Stimulated activated naive B cell treated with anti-CD40 and anti-IgM and Interleukin-4, amounts not matched to agents 10 μg/mL and 1 μg/mL and 100 μg/mL, for 72 hours (primary cell): ENCODE measurements at places on chromosomes 5 and 9.

- no peaks in the 10 kb centered on the region for H3K27me3 ChIP-seq
- H3K4me1 ChIP-seq = peaks cover 43% of the 10 kb centered on the region
- peak overlapping the region; percentile 93 for H3K4me3 ChIP-seq
- H3K36me3 ChIP-seq = peaks cover 4% of the 10 kb centered on the region
- H3K27ac ChIP-seq = peak overlapping the region; percentile 5
- no peak for DNase-seq
These were observed 2.3 kb downstream of the SSBP2 start for GRCh38 chr5:81748556-81748955.

DNA sequence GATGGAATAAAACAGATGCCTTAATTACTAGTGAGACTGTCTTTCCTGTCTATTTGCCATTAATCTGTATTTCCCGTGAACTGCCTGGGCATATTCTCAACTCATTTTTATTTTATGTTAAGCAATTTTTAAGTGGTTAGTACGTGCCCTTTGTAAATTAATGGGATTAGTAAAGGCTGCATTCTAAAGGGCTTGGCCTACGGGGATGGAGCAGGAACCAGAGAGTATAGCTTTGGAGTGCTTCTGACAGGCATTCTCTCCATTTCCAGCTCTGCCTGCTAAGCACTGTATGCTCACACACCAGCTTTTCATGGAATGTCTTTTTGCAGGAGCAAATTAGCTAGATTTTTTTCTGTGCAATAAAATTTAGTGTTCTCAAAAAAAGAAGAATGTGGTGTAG lies 241.2 kb downstream of the MCTP1 start:
- no peak for DNase-seq
- no peaks in the 10 kb centered on the region for H3K27me3 ChIP-seq
- H3K4me1 ChIP-seq = no peaks in the 10 kb centered on the region
- H3K36me3 ChIP-seq = no peaks in the 10 kb centered on the region
- no peak overlapping the region for H3K4me3 ChIP-seq

- no peaks in the 10 kb centered on the region for H3K27me3 ChIP-seq
- H3K4me1 ChIP-seq = no peaks in the 10 kb centered on the region
- H3K27ac ChIP-seq = no peak overlapping the region
- no peak overlapping the region for H3K4me3 ChIP-seq
- DNase-seq = no peak
These were observed 129.3 kb upstream of the RAI14 start for GRCh38 chr5:34526682-34527305.

GRCh38 chr5:150409638-150410523 lies 2.8 kb downstream of the CD74 start:
- peak overlapping the region; percentile 100 for H3K27ac ChIP-seq
- peaks cover 77% of the 10 kb centered on the region for H3K4me1 ChIP-seq
- peak overlapping the region; percentile 96 for H3K4me3 ChIP-seq
- DNase-seq = peak; percentile 73

GRCh38 chr9:124248066-124248465 lies 9.7 kb upstream of the NEK6 start:
- peaks cover 13% of the 10 kb centered on the region for H3K4me1 ChIP-seq
- H3K36me3 ChIP-seq = no peaks in the 10 kb centered on the region
- DNase-seq = no peak
